Islet precursor cell (in vitro differentiated cells): ENCODE measurements at places on chromosomes 2 and 18.

DNA sequence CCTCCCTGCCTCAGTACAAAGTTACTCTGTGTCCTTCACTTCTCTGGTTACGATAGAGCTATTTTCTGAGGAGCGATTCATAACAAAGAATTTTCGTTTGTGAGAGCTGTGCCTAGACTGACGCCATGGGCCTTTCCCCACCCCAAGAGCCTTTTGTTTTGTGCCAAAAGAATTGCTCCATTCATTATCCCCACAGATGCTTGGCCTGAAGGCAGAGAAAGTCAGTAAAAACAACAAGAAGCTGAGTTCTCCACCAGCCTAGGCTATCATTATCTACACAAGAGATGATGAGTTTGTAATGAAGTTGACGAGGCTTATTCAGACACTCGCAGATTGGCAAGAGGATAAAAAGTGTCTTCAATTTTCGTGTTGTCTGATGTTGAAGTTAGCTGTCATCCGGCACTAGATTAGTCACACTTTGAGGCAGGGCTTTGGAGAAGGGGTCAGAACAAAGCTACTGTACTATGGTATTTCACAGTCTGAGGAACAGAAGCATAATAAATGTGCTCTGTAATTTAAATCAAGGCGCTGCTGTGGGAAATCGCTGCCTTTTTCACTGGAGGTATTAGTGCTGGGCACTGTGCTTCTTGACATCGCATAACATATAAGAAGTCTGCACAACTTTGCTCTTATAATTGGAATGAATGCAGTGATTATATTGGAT lies 278.4 kb upstream of the FIGN start:
- DNase-seq, result peak; percentile 73

- DNase-seq, result peak; percentile 83
Observed at GRCh38 chr2:119011162-119011909, 69.3 kb downstream of the MARCO start.

DNA sequence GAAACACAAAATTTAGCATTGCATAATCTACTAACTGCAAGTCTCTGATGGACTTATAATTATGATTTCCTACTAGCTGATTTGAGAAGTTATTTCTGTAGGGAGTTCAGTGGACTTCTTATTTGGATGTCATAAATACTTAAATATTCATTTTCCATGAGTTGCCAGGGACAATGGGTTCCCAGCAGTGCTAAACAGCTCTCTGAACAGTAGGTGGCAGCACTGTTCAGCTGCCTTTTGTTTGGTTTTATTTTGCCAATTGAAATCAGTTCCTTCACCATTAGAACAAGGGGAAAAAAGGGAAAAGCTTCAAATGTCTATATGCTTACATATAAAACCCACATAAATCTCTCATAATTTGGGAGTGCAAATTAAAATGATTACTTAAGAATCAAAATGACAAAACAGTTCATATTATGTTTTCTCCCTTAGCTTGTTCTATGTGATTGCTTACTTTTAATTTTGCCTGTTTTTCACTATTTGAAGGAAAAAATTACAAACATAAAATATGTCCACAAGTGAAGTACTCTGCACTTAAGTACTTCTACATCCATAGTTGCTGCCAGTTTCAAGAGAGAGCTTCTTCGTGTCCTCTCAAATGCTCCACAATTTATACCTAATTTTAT lies 898.9 kb downstream of the CPS1 start:
- peak; percentile 63 for DNase-seq

- no peak for DNase-seq
Observed at GRCh38 chr2:153497938-153498629, 19.5 kb upstream of the RPRM start.

GRCh38 chr2:31008561-31009114 lies 129.6 kb downstream of the GALNT14 start:
- DNase-seq, result no peak
